Cerebellar nuclear complex (tissue), 1 donor: ENCODE measurements at places on chromosomes 1 and 21.

DNA sequence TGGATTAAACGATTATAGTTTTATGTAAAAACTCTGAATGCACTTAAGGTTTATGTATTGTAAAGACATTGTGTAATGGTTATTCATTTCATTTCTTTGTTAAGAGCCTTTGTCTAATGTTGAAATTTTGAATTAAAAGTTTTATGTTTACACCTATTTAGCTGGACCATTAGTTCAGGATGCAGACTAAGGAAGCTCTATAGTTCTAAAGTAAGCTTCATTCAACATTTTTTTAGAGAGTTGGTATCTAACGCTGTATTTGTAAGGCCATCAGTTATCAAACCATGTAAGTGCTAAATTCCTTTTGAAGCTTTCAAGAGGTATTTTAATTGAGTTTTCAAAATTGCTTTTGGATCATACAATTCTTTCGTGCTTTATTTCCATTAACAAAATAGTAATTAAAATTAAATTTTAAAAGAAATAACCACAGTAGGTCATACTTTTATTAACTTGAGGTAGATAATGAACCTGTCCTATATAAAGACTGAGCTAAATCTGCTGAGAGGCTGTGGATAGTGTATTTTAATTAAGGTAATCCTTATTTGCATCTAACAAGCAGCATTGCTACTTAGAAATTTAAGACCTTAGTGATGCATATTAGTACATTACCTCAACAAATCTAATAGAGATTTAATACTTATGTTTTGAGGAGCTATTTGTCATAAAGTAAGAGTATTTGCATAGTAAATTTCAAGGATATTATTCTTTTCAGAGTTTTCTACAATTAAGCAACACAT lies 47.9 kb downstream of the RWDD3 start:
- DNase-seq: no peak

- no peak for DNase-seq
These were observed 98.3 kb downstream of the DUSP10 start for GRCh38 chr1:221643404-221644144.

- no peak for DNase-seq
These were observed 370.2 kb upstream of the LYPLAL1 start for GRCh38 chr1:218803351-218803997.

DNA sequence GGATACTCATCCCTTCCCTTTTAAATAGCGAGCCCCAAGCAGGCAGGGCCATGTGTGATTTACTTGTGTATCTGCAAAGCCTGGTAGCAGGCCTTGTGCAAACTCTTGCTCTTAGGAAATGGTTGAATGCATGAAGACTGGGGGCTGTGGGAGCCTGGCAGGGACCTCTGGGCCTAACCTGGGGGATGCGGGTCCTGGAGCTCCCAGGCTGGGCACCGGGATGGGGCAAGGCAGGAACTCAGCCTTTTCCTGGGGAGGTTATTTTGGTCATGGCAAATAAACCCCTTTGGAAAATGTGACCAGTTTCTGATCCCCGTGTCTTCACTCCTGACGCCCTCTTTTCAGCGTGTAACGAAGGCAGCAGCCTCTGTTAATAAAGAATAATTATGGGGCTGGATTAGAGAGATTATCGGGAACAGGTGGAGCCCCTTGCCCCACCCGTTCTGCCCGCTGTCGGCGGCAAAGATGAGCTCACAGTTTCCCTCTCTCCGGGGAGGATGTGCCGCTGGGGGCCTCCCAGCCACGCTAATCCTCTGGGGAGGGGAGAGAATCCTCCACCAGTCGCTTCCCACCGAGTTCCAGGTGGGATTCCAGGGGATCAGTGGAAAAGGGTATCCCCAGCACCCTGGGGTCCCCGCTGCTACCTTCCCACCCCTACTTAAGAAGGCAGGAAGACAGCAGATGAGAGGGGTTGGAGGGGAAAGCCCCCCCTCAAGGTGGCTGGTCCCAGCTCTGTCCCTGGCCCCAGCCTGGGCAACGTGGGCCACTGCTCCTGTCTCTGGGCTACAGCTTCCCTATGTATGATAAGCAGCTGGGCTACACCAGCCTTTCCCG lies 69.7 kb upstream of the WNT4 start:
- no peak for DNase-seq

DNA sequence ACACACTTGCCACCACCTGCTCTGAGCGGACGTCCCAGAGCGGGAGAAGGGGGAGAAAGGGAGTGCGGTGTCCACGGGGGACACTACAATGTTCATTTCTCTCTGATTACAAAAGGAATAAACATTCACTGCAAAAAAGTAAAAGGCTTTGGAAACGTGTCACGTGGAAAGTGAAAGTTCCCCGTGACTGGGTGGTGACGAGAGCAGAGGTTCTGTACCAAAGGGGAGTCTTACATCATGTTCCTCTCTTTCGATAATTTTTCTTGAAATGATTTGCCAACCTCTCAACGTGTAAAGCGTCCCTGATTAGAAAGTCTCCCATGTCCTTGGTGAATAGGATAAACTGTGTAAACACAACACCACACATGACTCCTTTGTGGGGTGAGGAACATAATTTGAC lies 22.0 kb upstream of the PRDM15 start:
- no peak for DNase-seq

GRCh38 chr21:18987520-18988026 lies 584.0 kb upstream of the TMPRSS15 start:
- no peak for DNase-seq

DNA sequence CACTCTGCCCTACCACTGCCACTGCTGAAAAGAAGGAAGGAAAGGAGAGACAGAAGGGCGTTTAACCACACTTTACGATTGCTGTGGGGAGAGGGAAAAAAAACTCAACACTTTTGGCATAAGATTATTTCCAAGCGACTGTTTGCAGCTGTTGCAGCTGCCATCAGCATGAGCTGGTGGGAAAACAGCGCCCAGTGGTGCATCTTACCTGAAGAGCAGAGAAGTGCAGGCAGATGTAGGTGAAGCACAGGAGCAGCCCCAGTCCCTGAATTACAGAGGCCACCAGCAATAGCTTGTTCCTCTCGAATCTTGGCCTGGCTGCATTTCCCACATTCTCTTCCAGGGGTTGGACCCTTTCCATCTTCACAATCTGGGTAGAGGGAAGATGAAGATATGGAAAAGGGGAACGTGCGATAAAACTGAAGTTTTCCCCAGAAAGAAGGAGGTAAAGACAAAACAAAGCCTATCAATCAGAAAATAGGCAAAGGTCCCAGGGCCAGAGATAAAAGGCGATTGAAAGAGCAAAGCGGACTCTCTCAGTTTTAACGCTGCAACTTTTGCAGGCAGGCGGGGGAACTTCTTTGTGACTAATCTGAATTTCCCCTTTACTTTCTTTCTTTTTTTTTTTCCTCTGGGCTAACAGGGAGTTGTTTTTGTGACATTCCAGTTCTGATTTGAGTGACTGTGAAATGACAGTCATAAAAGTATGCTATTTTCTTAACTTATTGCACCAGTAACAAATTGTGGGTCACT lies at the start of gene TNFSF4:
Gene TNFSF4, minus strand, starts transcription at position 516 of the 753 bp plus-strand sequence. Its CDS starts 155 bp downstream, at position 361.
- DNase-seq: no peak

DNA sequence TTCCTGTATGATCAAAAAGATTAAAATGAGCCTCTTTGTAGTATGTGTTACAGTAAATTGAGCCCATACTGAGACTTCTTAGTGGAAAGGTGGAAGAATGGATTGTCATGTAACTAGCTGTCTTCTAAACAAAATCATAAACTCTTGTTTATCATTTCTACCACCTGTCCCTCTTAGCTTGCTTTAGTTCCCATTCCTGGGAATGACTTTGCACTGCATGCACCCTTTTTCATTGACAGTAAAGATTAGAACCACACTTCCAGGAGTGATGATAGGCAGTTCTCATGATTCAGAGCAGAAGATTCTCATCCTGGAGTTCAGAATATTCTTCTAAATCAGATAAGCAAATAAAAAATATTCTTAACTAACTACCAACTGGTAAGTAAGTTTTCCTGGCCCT lies 28.0 kb downstream of the DENND2D start:
- no peak for DNase-seq

DNA sequence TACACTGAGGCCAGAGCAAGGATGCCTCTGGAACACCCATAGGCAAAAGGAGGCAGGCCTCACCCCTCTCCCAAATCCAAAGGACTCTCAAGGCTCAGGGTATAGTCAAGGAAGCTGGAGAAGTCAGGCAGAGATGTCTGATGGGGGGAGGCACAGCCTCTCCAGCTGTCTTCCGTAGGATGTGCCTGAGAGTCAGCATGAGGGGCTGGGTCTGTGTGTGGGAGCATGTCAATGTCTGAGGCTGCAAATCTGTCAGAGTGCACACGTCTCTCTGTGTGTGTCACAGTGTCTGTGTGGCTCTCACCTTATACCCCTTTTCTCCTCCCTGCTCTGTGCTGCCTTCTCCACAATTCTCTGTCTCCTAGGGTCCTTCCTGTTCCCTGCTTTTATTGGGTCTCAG lies 4.0 kb downstream of the HPCAL4 start:
- no peak for DNase-seq

DNA sequence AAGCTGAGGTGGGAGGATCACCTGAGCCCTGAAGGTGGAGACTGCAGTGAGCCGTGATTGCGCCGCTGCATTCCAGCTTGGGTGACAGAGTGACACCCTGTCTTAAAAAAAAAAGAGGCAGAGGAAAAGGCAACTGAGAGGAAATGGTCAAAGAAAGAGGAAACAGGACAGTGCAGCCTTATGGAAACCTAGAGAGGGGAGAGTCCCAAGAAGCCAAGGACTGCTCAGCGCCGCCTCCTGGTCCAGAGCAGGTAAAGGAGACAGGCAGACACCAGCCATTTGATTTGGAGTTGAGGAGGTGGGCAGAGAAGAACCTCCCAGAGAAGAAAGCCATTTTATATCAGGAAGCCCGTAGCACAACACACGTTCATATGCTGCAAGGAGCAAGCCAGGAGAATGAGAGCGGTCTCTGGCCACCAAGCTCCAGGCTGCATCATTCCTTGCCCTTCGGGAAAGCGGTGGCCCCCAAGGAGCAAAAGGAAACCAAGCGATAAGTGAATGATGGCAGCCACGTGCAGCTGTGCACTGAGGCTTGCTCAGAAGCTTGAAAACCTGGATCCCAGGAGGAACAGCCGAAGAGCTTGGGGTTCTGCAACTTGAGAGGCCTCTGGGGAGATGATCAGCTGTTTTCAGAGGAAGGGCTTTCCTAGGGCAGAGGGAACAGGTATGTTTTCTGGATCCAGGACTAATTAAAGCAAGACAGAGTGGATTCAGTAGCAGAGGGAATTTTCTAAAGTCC lies 33.7 kb downstream of the LRRC42 start:
- DNase-seq: no peak

DNA sequence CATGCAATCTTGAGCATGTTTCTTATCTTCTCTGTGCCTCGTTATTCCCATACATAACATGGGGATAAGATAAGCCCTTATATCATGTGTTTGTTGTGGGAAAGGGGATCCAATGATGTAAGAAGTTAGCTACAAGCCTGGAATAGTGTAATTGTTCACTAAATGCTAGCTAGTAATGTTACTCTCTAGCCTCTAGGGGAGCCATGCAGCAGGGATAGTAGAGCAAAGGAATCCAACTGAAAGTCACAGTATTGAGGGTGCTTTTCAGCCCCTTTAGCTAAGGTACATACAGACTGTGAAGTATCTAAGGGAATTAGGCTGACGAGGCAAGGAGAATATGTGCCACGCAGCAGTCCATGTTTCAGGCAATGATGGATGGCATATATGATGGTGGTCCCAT lies 46.9 kb downstream of the IL23R start:
- no peak for DNase-seq

DNA sequence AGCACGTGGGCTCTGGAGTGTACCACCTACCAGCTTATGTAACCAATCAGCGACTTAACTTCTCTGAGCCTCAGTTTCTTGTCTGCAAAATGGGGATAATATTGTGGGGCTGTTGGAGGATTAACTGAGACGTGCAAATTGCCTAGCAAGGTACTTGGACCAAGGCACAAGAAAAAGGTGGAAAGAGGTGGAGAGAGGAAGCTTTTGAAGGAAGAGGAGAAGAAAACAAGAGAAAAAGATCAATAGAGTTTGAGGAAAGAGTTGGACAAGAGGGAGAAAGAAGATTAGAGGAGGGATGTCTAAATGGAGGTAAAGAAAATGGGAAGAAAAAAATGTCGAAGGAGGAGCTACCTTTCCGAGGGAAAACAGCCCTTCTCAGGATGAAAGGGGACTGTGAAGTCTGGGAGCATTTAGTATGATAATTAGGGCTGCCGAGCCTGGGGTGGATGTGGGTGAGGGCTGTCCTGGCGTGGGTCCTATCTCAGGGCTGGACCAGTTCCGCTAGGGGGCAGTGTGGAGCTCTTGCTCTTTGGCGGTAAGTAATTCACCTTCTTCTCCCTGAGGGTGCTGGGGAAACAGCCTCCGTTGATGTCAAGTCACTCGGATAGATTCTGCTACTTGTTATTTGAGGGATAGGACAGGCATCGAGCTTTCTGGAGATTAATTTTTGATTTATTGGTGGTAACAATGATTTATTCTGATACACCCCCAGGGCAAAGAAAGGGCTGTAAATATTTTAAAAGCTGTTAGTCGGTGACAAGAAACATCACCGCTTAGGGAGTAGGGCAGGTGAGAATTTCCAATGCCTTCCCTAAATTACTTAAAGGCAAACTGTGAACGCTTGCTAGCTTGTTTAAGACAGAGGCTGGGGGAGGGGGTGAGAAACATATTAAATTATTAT lies 79.0 kb upstream of the NFASC start:
- DNase-seq: no peak

DNA sequence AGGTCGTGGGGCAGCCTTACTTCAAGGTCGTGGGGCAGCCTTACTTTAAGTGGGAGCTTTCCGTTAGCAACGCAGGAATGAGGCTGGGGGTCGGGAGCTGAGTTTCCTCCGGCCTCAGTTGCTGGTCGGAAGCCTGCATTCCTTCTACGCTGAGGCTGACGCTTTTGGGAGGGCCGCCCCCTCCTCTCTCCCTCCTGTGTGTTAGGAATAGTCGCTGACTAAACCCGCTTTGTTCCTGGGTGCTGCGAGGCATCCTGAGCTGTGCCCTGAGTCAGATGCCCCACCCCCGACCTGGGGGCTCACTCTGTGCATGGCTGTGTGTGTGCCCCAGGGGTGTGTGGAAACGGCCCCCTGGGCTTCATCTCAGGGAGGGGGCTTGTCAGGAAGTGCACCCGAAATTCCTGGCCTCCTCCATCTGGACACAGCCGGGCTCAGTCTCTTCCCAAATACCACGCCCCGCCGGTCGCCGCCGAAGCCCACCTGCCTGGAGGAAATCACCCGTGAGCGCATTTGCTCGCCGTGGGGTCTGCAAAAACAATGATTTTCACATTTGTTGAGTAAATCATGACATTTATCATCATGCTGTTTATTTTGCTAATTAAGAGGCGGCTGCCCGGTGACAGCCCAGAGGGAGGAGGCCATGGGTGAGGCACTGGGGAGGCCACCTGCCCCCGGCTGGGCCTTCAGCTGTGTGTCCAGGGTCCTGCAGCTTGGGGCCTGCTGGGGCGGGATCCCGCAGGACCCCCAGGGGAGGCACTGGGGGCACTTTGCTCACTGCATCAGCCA lies 121.4 kb downstream of the PRDM16 start:
- DNase-seq: no peak

- no peak for DNase-seq
These were observed 239.6 kb upstream of the BEND5 start for GRCh38 chr1:49016030-49016977.

GRCh38 chr21:31952828-31953227 lies 80.0 kb downstream of the HUNK start:
- DNase-seq: no peak

- no peak for DNase-seq
These were observed 4.5 kb downstream of the ZBED6 start for GRCh38 chr1:203799971-203800370.
